ENCODE measurements at places on chromosomes 3 and 15.
A peak's percentile ranks its signal among the peaks of the same experiment; 100 is the strongest.

- DNase-seq = no peak
Measured at GRCh38 chr3:98603580-98603979, 10.2 kb upstream of the CPOX start.

DNA sequence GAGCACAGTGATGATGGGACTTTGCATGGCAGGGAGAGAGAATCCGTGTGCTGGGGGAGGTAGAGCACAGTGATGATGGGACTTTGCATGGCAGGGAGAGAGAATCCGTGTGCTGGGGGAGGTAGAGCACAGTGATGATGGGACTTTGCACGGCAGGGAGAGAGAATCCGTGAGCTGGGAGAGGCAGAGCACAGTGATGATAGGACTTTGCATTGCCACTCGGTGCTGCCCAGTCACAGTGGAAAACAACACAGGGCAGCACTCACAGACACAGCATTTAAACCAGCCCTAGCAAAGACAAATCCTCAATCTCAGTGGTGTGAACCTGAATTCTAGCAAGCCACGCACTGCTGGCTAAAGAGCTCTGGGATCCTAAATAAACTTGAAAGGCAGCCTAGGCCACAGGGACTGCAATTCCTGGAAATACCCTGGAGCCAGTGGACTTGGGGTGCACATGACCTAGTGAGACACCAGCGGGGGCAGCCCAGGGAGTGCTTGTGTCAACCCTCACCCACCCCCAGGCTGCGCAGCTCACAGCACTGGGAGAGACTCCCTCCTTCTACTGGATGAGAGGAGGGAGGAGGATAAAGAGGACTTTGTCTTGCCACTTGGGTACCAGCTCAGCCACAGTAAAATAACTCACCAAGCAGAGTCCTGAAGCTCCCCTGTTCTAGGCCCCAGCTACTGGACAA lies 23.4 kb upstream of the TNK2 start:
- no peak for DNase-seq

DNA sequence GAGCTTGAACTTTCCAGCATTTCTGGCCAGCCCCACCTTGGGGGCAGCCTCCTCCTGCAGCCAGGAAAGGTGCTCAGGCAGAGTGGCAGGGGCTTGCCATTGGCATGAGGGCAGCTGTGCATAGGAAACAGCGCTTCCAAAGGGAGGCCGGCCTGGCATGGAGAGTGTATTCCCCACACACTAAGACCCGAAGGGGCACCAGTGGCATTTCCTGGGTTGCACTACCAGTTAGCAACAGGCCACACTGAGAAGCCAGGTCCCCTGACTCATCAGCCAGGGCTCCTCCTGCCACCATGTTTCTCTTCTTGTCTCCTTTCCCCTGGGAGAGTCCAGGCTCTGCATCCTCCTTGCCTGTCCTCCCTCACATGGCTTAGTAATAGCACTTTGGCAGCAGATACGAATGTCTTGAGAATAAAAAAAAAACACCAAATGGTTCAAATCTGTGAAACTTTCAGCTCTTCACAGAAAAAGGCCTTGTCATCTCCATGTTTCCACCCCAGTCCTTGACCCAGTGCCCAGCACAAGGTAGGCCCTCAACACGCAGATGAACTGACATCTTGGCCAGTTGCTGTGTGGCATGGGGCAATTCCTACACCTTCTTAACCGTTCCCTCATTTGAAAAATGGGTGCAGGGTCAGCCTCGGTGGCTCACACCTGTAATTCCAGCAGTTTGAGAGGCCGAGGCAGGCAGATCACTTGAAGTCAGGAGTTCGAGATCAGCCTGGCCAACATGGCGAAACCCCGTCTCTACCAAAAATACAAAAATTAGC lies 180.4 kb downstream of the SMAD6 start:
- DNase-seq = no peak

- DNase-seq = no peak
Measured at GRCh38 chr15:50009634-50010033, 109.4 kb downstream of the ATP8B4 start.

- peak; percentile 55 for DNase-seq
Measured at GRCh38 chr3:4474683-4475490, 7.8 kb upstream of the SUMF1 start.

DNA sequence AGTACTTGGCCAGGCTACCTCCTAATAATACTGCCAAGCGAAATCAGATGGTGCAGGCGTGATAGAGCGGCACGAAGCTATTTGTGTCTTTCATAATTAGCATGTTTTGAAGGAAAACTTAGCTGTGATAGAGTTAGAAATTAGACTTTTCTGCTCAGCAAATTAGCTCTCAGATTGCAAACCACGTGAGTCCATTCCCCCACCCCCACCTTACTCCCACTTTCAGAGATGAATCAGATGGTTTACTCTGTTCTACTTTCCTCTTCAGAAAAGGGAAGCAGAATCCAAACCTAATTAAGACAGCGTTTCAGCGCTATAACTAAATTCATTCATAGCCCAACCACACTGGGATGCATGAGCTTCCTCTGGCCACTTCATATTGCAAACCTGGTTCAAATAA lies 214.6 kb downstream of the SLCO3A1 start:
- DNase-seq = no peak

DNA sequence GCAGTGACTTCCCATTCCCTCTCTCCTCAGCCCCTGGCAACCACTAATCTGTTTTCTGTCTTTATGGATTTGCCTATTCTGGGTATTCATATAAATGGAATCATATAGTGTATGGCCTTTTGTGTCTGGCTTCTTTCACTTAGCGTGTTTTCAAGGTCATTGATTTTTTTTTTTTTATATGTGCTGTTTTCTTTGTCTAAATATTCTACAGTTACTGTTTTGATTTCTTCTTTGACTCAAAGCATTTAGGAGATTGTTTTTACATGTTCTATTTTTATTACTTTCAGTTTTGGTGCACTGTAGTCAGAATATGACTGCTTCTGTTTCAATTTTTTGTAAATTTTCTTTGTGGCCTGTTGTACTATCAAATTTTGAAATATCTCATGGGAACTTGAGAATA lies 71.9 kb upstream of the RNU6-1 start:
- DNase-seq = no peak

DNA sequence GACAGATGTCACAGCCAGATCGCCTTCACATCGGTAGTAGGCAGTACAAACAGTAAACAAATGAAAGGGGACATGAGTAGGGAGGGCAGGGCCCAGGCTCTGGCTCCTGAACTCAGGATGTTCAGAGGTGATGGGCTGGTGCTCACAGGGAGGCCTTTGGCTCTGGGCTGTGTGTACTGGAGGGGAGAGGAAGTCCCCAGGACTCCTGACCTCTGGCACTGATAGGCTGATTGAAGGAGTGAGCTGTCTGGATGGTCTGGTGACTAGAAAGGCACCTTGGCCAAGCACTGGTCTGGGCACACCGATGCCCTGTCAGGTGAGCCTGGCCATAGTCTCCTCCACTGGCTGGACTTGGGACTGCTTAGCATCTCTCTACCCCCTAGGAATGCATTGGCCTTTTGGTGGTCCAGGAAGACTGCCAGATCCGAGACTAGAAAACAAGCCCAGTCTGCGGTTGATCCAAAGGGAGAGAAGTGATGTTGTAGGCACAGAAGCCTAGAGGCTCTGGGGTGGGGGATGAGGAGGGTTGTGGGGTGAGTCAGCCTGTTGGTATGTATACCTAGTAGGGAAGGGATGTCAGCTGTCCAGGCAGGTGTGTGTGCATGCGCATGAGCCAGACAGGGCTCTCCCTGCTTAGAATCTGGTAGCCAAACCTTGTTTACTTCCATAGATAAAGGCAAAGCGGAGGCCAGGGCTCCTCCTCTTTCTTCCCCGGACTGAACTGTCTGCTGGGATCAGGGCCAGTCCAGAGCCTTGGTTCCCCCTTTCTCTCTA lies 1.9 kb downstream of the SPINT1 start:
- no peak for DNase-seq

- DNase-seq = no peak
Measured at GRCh38 chr3:51799879-51800749, 21.1 kb upstream of the IQCF6 start.

GRCh38 chr3:12508291-12508700 lies 24.0 kb downstream of the TSEN2 start:
- no peak for DNase-seq

GRCh38 chr3:49410066-49410845 lies 1.5 kb downstream of the RHOA start:
- no peak for DNase-seq

DNA sequence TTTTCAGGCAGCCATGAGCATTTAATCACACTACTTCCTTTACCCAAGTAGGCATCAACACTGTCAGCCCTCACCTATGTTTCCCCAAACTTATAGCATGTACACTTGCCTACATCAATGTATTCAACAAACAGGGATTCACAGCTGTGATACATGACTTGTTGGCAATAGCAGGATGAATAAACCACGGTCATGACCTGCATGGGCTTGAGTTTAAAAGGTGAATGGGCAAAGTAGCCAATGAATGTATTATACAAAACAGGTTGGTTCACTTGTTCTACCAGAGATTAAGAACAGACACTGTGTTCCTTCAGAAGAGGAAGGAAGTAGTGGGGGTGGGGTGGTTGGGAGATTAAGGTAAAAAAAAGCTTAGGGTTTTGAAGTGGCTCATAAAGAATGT lies 861.9 kb upstream of the SEMA6D start:
- DNase-seq = no peak

- DNase-seq = no peak
Measured at GRCh38 chr3:187360596-187360995, 7.6 kb upstream of the RTP4 start.

- DNase-seq = no peak
Measured at GRCh38 chr3:81968658-81969057, 207.2 kb upstream of the GBE1 start.

GRCh38 chr15:73321496-73322450 lies 47.0 kb downstream of the HCN4 start:
- DNase-seq = peak; percentile 11

GRCh38 chr3:154678041-154678654 lies 248.2 kb upstream of the GPR149 start:
- DNase-seq = no peak

DNA sequence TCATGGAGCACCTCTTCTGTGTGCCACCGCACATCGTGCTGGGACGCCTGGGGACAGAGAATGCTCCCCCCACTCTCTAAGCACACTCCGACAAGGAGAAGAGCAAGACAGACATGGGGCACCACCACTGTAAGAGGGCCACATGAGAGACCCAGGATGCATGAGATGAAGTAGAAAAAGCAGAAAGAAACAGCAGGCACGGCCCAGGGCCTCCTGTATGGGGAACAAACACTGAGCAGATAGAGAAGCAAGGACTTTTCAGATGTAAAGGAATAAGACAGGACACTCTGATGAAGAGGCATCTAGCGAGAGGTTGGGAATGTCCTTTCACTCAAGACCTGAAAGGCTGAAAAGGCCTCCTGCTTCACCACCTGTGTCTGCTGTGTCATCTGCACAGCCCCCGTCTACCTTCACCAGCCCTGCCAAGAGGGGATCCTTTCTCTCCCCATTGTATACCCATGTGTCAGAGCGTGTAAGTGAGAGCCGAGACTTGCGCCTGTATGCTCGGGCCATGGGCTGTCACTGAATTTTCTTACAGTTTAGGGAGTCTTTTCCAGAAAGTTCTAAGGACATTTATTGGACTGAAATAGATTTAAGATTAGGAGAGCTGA lies 125.6 kb downstream of the LRRK1 start:
- DNase-seq = peak; percentile 13

GRCh38 chr3:3632449-3632848 lies 166.8 kb upstream of the LRRN1 start:
- no peak for DNase-seq

DNA sequence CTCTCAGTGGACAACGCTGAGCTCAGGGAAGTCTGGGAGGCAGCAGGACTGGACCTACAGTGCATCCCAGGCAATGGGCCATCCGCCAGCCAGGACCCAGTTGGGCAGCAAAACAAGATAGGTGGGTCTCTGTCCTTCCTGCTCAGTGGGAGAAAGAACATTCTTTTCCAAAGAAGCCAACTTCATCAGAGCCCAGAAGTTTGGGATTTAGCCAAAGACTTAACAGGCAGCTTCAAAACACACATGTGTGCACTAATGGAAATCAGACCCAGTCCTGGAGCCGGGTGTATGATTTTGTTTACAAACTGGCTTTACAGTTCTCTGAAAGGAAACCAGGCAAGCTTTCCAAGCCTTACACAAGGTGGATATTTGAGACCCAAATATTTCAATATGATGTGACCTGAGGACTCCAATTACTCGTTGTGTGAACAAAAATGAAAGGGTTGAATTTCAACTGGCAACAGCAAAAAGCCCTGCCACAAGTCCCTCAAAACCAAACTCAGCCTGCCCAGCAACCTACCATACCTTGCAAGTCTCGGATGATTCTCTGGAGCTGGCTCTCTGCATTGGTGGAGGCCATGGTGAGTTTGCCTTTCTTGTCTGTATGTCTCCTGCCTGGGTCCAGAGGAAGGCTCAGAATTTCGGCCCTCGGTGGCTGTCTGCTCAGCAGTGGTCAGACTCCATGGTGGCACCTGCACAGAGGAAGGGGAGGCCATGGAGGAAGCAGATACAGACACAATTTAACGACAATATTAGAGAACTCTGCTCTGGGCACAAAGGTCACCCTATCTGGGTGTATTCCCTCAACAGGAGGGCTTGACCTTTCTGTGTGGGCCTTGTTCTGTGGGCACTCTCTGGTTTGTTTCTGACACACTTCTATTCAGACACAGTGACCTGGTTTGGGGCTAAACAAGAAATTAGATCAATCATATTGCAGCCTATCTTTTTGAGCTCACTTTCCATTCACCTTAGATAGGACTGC lies 11.0 kb downstream of the FYCO1 start:
- DNase-seq = peak; percentile 47

- no peak for DNase-seq
Measured at GRCh38 chr15:74336061-74337005, 31.1 kb downstream of the CYP11A1 start.

GRCh38 chr15:77791941-77792340 lies 159.2 kb upstream of the LINGO1 start:
- DNase-seq = peak; percentile 60

DNA sequence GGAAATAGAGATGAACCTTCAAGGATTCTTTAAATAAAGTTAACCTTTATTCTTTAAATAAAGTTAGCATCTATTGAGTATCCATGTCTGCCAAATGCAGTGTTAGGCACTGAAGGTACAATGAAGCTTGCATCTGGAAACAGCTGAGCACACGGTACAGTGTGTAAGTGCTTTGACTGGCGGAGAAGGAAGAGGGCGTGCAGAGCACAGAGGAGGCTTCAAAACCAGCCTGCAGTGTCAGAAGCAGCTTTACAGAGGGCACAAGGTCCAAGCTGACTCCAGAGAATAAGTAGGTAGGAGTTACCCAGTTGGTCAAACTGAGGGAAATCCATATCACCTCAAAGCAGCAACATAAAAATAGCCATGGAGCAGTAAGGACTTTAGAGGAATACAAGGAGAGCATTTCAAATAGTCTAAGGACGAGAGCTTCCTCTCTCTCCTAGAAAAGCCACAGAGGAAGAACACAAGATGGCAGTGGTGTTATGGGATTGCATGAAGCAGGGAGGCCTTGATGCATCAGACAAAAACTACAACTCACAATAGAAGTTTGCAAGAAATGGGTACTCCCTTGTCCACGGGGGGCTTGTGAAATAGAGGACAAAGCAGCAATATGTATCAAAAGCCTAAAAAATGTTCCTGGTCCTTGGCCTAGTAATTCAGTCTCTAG lies 60.3 kb upstream of the PPP2R3A start:
- DNase-seq = no peak

GRCh38 chr15:93523481-93523880 lies 434.5 kb upstream of the RGMA start:
- peak; percentile 74 for DNase-seq

GRCh38 chr3:134677987-134678308 lies 27.1 kb upstream of the KY start:
- no peak for DNase-seq

GRCh38 chr15:42011074-42011473 lies 9.8 kb downstream of the PLA2G4E start:
- DNase-seq = no peak

Data from femur (tissue), 1 donor.